ENCODE measurements at places on chromosomes 3 and 15.
A peak's percentile ranks its signal among the peaks of the same experiment; 100 is the strongest.

- no peak for DNase-seq
Measured at GRCh38 chr3:155158346-155159037, 78.4 kb downstream of the MME start.

GRCh38 chr15:73926219-73927002 is at the start of gene LOXL1:
Gene LOXL1 (plus strand): TSS chr15:73926462. CDS start chr15:73926784, 322 bp downstream.
- DNase-seq = no peak

GRCh38 chr15:66956672-66957430 is 108.6 kb upstream of the SMAD3 start:
- DNase-seq = no peak

- no peak for DNase-seq
Measured at GRCh38 chr3:139288266-139288821, 55.5 kb upstream of the MRPS22 start.

GRCh38 chr15:80875568-80876347 is 96.6 kb downstream of the CEMIP start:
- DNase-seq = no peak

DNA sequence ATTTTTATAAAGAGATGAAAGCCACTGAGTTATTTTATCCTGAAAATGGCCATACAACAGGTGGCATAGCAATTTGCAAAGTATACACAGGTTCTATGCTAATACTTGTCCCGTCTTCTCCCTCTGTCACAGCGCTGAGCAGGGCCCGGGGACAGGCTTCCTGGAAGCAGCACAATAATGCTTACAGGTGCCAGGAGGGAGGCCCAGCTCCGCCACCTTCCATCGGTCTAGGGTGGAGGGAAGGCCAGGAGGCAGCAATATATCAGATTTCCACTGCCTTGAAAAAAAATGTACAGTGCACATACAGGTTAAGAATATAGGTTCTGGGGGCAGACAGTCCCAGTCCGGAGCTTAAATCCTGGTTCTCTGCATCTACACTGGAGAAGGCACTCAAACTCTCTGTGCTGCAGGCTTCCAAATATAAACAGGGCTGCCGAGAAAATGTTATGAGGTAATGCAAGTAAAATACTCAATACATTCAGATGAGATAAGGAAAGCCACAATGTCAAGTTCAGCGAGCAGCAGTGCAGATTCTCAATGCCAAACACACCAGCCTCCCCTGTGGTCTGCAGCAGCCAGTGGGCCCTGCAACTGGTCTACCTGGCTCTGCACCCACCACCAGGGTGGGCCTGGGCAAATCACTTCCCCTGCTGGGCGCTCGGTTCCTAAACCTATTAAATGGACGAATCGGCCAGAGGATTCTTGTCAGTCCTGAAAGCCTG is 189.6 kb downstream of the XXYLT1 start:
- no peak for DNase-seq

GRCh38 chr3:121411523-121411922 is 134.3 kb downstream of the POLQ start:
- no peak for DNase-seq

- no peak for DNase-seq
Measured at GRCh38 chr15:49314716-49315115, 108.3 kb upstream of the FGF7 start.

GRCh38 chr3:112002096-112002971 is 3.6 kb downstream of the TAGLN3 start:
- no peak for DNase-seq

- no peak for DNase-seq
Measured at GRCh38 chr3:193214445-193214844, 26.6 kb upstream of the PLAAT1 start.

- DNase-seq = no peak
Measured at GRCh38 chr3:141341536-141341935, 26.8 kb upstream of the ZBTB38 start.

DNA sequence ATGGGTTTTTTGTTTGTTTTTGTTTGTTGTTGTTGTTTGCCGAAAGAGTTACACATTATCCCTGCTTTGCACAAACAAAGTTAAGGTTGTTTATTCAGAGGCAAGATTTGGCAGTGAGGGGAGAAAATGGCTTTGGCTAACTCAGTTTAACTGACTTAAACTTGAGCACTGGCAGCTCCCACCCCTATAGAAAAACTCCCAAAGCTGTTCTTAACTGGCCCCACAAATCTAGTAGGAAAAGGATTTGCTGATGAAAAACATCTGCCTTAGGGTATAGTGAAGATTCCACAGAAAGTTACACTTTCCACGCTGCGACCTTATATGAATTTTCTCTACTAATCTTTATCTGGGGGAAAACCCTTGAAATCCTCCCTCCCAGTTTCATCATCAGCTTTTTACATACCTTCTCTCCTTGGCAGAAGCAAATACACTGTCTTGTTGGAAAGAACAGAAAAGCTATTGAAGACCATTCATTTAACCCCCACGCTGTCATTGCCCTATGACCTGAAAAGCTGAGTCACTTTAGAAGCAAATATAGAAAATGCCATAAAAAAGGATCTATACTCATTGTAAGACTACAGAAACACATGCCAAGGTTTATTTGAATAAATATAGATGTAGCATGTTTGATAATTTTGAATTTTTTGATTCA is 551.7 kb downstream of the NR2F2 start:
- DNase-seq = no peak

GRCh38 chr3:57512166-57512565 is 32.0 kb downstream of the DNAH12 start:
- DNase-seq = no peak

DNA sequence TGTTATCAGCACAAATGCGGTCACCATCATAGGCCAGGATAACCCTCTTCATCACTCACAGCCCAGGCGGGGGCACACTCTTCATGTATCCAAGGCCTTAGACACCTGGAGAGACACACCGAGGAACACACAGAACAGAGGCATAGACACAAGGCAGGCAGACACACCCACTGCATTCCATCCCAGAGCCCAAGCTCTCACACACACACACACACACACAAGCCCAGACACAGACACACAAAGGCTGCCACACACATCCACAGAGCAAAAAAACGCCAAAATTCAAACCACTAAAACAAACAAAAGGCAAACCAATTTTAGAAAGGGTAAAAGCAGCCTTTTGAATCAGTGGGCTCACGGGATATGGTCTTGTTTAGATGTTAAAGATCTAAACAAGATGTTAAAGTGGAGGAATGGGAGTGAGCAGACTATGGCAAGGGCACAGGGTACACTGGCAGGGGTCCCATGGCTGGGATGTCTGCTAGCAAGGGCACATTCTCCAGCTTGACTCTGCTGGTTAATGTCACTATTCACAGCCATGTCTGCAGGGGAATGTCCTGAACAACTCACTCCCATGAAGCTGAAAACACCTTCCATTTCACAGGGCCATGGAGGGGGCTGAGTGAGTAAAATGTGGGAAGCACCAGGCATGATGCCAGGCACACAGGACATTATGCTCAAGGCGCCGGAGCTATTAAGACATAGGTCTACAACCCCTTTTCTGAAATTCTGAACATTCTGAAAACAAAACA is 14.9 kb upstream of the CRABP1 start:
- DNase-seq = no peak

- no peak for DNase-seq
Measured at GRCh38 chr15:57440167-57440566, 63.9 kb downstream of the CGNL1 start.

DNA sequence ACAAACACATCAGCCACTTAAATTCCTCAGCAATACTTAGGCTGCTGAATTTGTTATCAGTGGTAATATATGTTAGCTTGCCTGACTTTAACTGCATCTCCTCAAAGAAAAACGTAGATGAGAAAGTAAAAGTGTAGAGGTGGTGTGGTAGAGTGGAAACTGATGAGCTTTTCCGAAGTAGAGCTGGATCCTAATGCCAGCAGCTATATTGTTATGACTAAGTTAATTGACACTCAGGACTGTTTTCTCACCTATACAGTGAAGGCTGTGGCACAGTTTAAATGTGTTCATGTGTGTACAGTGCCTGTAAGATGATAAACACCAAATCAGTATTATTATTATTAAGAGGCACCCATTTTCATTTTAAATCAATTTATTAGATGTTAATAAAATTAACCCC is 174.9 kb downstream of the TNIK start:
- no peak for DNase-seq

DNA sequence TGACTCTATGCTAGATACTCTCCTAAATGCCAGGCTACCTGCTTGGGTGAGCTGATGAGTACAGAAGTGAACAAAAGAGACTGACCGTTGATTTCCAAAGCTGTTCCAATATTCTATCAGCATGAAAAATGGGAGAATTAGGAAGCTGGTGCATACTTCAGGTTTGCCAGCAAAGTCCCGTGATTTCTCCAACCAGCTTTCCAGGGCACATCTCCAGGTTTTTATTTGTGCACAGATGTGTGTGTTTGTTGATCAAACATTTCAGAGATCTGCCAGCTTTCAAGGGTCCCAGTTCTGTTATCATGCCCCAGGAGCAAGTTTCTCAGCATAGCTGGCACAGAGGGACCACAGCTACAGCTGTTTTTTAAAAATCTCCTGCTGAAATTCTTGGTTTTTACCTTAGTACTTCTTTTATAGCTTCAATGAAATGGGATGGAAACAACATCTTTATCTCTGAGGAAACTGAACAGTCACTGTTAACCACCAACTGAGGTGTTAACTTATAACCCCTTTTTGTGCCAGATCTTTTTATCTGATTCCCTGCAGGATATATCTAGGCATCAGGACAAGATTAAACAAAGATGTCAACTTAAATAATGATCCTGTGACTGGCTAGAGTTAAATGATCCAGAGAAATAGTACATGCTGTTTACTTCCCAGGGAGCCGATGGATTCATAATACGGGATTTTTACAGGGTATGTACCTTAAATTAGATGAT is 380.8 kb downstream of the GRM7 start:
- DNase-seq = no peak

GRCh38 chr3:8734137-8734878 is 706 bp downstream of the CAV3 start:
- DNase-seq = no peak

DNA sequence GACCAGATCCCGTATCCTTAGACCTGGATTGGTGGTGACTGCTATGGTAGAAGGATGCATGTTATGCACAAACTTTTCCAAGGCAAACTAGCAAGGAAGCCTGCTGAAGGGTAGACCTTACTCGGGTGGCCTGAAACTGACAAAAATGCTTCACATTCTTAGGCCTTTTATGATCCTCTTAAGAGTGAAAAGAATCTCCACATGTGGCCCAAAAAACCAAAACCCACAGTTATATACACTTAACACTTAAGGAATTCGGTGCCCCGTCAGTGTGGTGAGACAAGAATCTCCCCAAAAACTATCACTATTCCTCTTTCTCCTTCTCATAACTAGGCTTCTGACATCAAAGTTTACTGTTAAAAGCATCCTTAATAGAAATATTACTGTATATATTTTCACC is 130.1 kb upstream of the SOX2 start:
- DNase-seq = no peak

DNA sequence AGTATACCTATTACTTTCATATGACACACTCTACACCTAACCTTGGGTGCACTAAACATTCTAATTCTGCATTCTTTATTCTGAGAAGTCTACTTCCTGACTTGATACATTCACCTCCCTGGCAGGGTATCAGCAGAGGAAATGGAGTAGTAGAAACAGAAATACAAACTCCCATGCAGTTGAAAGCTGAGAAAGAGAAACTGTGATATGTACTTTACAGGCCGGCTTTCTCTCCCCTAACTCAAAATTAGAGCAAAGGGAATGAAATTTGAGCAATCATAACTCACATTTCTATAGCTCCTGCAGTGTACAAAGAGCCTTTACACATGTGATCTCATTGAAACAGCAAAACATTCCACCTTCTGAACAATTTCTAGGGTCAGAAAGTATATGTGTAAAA is 135.5 kb upstream of the COL8A1 start:
- DNase-seq = no peak

GRCh38 chr3:61564395-61565059 is 3.2 kb downstream of the PTPRG start:
- peak; percentile 62 for DNase-seq

DNA sequence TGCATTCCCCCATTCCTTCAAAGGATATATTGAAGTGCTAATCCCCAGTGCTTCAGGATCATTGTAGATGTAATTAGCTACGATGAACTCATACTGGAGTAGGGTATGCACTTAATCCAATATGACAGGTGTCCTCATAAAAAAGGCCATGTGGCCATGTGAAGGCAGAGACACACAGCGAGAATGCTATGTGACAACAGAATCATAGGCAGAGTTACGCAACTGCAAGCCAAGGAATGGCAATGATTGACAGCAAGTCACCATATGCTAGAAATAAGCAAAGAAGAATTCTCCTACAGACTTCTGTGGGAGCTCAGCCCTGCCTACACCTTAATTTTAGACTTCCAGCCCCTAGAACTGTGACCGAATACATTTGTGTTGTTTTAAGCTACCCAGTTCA is 875.6 kb upstream of the ROBO1 start:
- no peak for DNase-seq

- DNase-seq = no peak
Measured at GRCh38 chr3:99647081-99647480, 8.7 kb downstream of the COL8A1 start.

DNA sequence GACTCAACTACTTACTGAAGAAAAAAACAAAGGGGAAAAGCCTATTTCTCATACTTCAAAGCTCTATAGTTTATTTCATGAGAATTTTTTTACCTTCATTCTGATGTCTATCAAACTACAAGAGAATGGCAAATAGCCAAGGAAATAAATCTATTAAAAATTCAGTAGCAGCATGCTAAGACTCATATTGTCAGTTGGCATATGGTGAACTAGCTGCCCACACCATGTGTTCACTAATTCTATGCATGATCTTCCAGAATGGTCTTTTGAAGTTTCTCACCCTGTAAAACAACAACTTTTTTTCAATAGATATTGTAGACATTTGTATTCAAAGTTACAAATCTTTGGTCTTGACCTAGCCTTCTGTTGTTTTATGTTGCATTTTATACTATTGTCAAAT is 386.2 kb downstream of the RSL24D1 start:
- DNase-seq = no peak

DNA sequence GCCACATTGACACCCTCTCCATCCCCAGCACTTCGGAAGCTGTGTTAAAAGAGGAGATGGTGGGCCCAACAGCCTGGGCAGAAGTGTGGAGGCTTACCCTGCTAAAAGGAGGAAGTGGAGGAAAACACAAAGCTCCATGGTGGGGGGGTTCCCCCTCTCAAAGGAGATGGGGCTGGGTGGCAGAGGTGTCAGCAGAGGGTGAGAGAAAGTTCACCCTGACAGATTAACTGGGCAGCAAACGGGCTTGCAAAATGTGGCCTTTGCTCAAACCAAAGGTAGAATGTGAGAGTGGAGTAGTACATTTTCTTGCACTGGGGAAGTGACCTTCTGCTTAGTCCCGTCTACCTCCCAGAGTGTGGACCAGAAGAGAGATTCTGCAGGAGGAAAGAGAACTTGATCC is 44.7 kb downstream of the MYO1E start:
- DNase-seq = no peak

DNA sequence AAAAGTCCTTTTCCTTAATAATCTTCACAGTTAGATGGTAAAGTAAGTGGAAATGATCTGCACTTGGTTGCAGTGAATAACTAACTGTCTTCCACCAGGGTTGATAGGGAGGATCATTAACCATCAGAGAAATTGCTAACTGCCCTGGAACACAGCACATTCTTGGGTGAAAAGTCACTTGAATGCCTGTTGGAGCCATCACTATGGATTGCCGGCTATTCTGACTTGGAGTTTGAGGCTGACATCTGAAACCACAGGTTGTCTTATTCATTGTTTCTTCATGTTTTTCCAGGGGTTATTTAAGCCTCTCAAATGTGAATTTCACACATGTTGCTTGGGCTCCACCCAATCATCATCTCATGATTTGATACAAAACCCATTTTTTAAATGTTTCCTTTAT is 901.4 kb downstream of the MCTP2 start:
- no peak for DNase-seq

- DNase-seq = no peak
Measured at GRCh38 chr15:50803479-50804180, 38.1 kb upstream of the SPPL2A start.

All from NT2/D1 (cell line).